ENCODE measurements at places on chromosomes 4 and X. TPM values are rescaled to one million over a fixed set of nuclear protein-coding genes. Genes with fewer than 3 reads are reported as not detected.

DNA sequence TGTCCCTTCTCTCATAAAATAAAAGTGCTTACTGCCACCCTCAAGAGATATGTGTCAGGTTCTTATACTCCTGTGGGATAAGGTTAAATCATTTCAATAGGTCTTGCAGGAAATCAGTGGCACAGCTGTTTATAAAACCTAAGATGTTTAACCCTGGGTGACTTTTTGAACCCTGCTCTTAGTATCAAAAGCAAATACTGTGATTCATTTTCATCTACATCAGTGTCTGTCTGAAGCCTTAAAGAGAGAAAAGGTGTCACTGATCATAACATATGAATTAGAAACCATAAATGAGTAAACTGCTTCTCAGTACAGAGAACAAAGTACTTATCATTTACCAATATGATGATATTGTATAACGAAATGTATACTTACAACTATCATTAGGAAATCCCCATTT, 59.0 kb downstream of the CCSER1 start:
- DNase-seq, result no peak

The ZNF41 gene
- total RNA-seq, result 3.5 TPM

DNA sequence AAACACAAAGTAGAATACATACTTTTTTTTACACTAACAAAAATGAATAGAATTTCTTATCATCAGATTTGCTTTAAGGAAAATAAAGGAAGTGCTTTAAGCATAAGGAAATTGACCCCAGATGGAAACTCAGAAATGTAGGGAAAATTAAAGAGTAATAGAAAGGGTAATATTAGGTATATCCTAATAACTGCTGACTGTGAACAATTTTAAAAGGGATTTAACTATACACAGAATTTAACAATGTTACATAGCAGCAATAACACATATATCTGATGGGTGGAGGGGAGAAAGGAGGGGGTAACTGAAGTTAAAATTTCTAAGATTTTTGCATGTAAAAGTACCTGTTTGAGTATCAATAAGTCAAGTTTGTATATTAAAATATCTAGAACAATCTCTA, 8.6 kb downstream of the CDKL2 start:
- DNase-seq, result no peak

- DNase-seq, result no peak
Observed at GRCh38 chr4:6188687-6189305, 11.6 kb downstream of the JAKMIP1 start.

DNA sequence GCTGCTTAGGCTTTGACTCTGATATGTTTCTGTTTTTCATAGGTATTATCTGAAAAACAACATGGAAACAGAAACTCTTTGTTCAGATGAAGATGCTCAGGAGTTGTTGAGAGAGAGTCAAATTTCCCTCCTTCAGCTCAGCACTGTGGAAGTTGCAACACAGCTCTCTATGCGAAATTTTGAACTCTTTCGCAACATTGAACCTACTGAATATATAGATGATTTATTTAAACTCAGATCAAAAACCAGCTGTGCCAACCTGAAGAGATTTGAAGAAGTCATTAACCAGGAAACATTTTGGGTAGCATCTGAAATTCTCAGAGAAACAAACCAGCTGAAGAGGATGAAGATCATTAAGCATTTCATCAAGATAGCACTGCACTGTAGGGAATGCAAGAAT, 238.6 kb downstream of the RAPGEF2 start:
- DNase-seq, result no peak

GRCh38 chrX:39261446-39262147, 460.3 kb downstream of the MID1IP1 start:
- no peak for DNase-seq

The STARD8 gene
- 7.0 TPM for total RNA-seq

GRCh38 chr4:7818399-7818911, 121.2 kb downstream of the AFAP1 start:
- DNase-seq, result no peak

- no peak for DNase-seq
Observed at GRCh38 chrX:150062292-150063137, 124.2 kb upstream of the EOLA2 start.

DNA sequence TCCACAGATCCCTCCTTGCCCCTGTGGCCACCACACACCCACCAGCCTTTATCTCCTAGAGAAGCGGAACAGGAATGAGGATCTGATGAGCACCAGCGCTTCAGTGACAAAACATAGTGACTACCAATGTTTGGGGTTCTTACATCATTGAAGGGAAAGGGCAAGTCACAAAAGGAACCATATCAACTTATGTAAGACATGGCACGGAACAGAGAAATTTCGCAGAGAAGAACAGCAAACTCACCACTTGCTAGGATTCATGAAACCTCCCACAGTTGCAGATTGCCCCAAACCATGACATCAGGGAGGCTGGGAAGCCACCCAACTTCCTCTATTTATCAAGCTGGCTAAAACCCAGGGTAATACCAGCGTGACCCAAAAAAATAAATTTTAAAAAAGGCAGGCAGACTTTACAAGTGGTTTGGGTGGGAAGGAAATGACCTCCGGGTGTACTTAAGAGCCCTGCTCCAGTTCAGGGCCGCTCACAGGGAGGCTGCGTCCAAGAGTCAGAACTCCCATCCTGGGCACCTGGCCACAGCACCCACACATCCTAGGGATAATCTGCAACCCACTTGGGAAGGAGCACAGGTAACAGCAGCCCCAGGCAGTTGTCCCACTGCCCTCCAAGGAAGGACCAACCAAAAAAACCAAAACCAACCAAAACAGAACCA, 36.0 kb downstream of the ADGRG2 start:
- peak; percentile 39 for DNase-seq

The SH2D1A gene
- 0.37 TPM for total RNA-seq
